Natural killer cell treated with Interleukin-12 subunit alpha and Interleukin-12 subunit beta and Interleukin-15 and Interleukin-18, amount 100 ng/mL, for 72 hours (primary cell): ENCODE measurements at places on chromosomes 5 and 9. TPM values are rescaled to one million over a fixed set of nuclear protein-coding genes. Genes with fewer than 3 reads are reported as not detected.

DUSP1 gene
- total RNA-seq, result 12.4 TPM

DNA sequence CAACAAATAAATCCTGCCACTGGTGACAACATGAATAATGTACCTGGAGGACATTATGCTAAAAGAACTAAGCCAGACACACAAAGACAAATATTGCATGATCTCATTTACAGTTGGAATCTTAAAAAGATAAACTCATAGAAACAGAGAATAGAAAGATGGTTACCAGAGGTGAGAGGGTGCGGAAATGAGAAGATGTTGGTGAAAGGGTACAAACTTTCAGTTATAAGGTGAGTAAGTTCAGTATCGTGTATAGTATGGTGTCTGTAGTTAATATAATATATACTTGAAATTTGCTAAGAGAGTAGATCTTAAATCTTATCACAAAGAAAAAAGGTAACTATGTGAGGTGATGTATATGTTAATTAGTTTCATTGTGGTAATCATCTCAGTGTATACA, 63.3 kb downstream of the PRRC1 start:
- no peak for DNase-seq
- peaks cover 10% of the 10 kb centered on the region for H3K4me1 ChIP-seq
- no peak overlapping the region for H3K27ac ChIP-seq
- H3K27me3 ChIP-seq, result no peaks in the 10 kb centered on the region
- no peaks in the 10 kb centered on the region for H3K36me3 ChIP-seq
- no peak overlapping the region for H3K4me3 ChIP-seq

DNA sequence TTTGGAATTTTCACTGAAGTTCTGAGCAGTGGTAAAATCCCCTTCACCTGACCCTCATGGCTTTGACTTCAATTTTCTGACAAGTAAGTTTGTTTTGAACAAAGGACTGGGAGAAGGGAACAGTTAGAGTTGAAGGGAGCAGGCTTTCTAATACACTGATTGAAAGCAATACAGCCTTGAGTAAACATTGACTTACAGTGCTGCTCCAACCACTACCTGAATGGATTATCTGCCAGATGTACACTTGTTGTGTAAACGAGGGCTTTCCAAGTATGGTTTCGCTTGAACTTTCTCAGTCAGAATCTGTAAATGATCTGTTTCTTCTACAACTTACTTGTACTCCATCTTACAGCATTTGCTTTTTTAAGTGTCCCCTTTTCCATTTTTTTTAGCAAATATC, 1414.9 kb upstream of the NUDT12 start:
- H3K4me3 ChIP-seq, result no peak overlapping the region
- DNase-seq, result no peak
- H3K27ac ChIP-seq, result no peak overlapping the region
- H3K36me3 ChIP-seq, result no peaks in the 10 kb centered on the region
- no peaks in the 10 kb centered on the region for H3K4me1 ChIP-seq

DNA sequence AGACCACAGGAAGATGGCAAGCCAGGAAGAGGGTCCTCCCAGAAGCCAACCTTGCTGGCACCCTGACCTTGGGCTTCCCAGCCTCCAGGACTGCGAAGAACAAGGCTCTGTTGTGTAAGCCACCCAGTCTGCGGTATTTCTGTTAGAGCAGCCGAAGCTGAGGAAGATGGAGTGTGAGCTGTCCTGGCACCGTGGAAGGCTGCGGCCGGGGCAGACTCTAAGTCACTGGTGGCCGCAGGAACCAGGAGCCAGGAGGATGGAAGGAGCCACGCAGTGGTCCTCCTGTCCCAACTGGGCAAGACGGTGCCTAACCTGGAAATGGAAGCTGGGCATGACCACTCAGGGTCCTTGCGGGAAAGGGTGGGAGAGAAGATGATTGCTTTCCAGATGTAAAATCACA, 89.1 kb downstream of the ZNF354C start:
- H3K4me1 ChIP-seq, result no peaks in the 10 kb centered on the region
- no peak for DNase-seq
- H3K27me3 ChIP-seq, result peaks cover 3% of the 10 kb centered on the region
- no peak overlapping the region for H3K27ac ChIP-seq
- H3K36me3 ChIP-seq, result no peaks in the 10 kb centered on the region

DNA sequence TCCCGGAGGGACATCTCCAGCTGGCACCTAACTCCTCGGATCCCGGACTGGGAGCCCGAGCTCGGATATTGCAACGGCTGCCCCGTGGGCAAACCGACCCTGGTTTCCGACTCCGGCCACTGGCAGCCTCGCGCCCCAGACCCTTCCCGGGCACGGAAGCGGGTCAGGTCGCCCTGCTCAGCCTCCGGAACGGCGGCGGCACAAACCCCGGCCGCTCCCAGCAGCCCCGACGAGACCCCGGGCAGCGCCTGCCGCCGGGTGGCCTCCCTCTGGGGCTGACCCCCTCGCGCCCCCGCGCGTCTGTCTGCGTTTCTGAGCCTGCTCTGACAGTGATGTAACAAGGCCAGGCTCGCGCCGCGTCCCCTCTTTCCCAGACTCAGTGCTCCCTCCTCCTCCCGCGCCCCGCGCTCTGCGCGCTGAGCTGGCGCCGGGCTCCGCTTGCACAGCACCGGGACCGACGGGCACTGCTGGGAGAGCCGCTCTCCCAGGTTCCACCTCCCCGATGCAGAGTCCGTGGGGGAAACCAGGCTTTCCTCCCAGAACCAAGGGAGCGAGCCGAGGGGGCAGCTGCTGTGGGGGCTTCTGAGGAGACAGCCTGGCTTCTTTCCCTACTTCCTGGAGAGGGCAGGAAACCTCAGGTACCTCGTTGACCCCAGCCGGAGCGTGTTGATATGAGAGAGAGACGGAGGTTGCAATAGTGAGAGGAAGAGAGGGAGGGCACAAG, at the start of gene TMEM215:
Gene TMEM215, plus strand, starts transcription at position 373 of the 724 bp plus-strand sequence. CDS start 644 bp downstream, outside the sequence.
- no peak within 1 kb of the TSS for H3K4me3 ChIP-seq
- no peak within 1 kb of the TSS for H3K27ac ChIP-seq
- DNase-seq, result no peak

DNA sequence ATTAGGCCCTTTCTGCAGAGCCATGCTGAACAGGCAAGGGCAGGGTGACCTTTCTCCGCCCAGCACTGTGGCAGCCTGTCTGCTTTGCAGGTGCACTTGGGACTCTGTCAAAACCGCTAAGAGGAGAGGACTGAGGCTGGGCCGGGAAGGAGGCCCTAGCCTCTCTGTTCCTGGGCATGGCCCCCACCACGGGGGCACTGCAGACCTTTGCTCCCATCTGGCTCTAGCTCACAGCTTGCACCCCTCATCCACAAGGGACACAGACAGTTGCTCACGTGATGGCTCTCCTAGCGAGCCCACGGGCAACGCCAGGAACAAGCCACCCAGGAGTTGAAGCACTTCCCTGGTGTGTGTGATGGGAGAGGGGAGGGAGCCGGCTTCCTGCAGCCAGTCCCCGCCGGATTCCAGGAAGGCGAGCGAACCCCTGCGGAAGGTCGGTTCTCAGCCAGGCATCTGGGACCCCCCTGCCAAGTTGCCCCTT, 43.0 kb upstream of the FCN1 start:
- no peaks in the 10 kb centered on the region for H3K36me3 ChIP-seq
- H3K4me3 ChIP-seq, result no peak overlapping the region
- no peaks in the 10 kb centered on the region for H3K4me1 ChIP-seq

GRCh38 chr5:165057145-165057544, 1551.7 kb downstream of the MAT2B start:
- DNase-seq, result no peak
- no peaks in the 10 kb centered on the region for H3K27me3 ChIP-seq
- no peak overlapping the region for H3K27ac ChIP-seq
- no peak overlapping the region for H3K4me3 ChIP-seq
- H3K36me3 ChIP-seq, result peaks cover 9% of the 10 kb centered on the region

DNA sequence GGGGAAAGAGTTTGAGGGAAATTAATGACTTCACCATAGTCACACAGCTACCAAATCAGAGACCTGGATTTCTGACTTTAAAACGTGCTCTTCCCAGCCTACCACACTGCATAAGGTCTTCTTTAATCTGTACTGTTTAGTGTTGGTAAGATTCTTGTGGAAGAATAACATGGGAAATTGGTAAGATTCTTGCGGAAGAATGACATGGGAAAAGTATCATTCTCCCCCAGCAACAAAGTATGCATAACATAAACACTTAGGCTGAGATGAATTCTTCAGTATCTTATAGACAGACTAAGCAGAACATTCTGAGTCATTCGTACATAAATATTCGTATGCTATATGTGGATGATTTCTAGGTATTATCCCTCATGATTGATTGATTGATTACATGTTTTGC, 170.4 kb downstream of the FOCAD start:
- DNase-seq, result no peak
- H3K4me3 ChIP-seq, result no peak overlapping the region
- H3K36me3 ChIP-seq, result peaks cover 25% of the 10 kb centered on the region
- no peaks in the 10 kb centered on the region for H3K4me1 ChIP-seq
- H3K27ac ChIP-seq, result no peak overlapping the region
- H3K27me3 ChIP-seq, result no peaks in the 10 kb centered on the region

- no peak overlapping the region for H3K4me3 ChIP-seq
- H3K4me1 ChIP-seq, result no peaks in the 10 kb centered on the region
- DNase-seq, result no peak
- H3K36me3 ChIP-seq, result no peaks in the 10 kb centered on the region
Observed at GRCh38 chr9:35937227-35937626, 20.7 kb downstream of the OR2S2 start.
